ENCODE measurements at places on chromosomes 13 and 19. TPM values are rescaled to one million over a fixed set of nuclear protein-coding genes. Genes with fewer than 3 reads are reported as not detected.

- DNase-seq = no peak
These were observed 4.9 kb downstream of the AP2A1 start for GRCh38 chr19:49771674-49772139.

DNA sequence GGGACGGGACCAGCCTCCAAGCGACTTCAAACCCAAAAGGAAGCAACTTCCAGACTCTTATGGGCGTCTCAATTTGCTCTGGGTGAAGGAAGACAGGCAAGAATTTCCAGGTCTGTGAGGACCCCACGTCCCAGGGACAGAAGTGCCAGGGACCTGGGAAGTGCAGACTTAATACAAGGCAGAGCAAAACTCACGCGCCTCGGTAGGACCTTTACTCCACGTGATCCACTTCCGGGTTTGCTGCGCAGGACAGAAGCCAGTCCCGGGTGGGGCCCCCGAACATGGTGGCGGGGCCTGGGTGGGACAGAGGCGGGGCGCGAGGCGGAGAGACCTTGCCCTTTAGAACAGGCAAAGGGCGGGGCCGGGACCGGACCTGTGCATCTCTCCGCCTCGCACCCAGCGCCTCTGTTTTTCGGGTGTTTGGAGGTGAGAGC is 9.3 kb downstream of the ZNF611 start:
- DNase-seq = no peak

The SLC8A2 gene
- under 0.01 TPM for total RNA-seq

DNA sequence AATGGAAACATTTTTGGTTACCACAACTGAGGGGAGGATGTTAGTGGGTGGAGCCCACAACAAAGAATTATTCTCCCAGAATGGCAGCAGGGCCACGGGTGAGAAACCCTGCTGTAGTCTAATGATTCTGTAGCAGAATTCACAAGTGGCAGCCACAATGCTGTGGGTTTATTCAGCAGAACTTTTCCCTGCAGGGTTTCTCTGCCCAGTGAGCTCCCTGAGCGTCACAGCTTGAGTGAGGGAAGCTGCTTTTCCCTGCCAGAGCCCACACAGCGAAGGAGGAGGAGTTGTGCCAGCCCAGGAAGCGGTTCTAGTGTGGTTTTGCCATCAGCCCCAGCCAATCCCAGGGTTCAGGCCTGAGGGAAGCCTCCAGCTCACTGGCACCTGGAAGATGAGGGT is 4.4 kb downstream of the ATP12A start:
- no peak for DNase-seq

The ZNF222 gene
- total RNA-seq = 2.9 TPM

The C1QTNF9 gene
- total RNA-seq = not detected

DNA sequence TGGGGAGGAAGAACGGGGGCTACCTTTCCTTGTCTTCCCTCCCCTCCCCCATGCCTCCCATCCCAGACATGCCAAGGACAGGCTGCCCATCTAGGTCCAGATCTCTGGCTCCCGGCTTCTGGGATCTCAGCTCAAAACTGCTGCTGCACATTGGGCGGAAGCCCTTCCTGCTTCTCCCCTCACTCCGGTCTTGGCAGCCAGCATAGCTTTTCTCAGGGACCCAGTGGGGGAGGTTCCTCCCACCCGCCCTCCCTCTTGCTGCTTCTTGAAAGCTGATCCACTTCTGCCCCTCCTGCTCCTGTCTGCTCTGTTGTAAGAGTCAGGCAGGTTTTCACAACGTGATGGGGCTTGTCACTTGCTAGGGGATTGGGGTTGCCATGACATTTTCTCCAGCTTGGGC is 21.7 kb upstream of the RNF17 start:
- no peak for DNase-seq

- DNase-seq = no peak
These were observed 99.4 kb downstream of the WASF3 start for GRCh38 chr13:26656919-26657318.

Measured in breast epithelium (tissue), 4 donors.